HL-60 (cell line): ENCODE measurements at places on chromosomes 7 and 10.

GRCh38 chr7:146528581-146528980 lies 412.0 kb downstream of the CNTNAP2 start:
- DNase-seq, result no peak

GRCh38 chr7:3371601-3372000 lies 70.5 kb downstream of the SDK1 start:
- no peak for DNase-seq

DNA sequence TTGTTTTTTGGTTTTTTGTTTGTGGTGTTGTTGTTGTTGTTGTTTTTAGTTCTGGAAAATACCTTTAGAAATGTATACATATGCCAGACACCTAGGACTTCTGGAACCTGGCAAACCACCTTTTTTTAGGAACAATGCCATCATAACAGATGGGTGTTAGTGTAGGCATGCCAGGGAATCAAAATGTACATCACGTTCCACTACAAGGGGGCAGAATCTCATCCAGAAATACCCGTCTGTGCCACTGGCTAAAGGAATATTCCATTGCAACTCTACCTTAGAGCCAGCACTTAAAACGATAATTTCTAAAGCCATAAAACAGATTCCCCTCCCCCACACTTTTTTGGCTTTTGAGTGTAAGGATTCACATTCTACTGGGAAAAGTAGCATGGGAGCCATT lies 239.8 kb downstream of the ETV1 start:
- no peak for DNase-seq

DNA sequence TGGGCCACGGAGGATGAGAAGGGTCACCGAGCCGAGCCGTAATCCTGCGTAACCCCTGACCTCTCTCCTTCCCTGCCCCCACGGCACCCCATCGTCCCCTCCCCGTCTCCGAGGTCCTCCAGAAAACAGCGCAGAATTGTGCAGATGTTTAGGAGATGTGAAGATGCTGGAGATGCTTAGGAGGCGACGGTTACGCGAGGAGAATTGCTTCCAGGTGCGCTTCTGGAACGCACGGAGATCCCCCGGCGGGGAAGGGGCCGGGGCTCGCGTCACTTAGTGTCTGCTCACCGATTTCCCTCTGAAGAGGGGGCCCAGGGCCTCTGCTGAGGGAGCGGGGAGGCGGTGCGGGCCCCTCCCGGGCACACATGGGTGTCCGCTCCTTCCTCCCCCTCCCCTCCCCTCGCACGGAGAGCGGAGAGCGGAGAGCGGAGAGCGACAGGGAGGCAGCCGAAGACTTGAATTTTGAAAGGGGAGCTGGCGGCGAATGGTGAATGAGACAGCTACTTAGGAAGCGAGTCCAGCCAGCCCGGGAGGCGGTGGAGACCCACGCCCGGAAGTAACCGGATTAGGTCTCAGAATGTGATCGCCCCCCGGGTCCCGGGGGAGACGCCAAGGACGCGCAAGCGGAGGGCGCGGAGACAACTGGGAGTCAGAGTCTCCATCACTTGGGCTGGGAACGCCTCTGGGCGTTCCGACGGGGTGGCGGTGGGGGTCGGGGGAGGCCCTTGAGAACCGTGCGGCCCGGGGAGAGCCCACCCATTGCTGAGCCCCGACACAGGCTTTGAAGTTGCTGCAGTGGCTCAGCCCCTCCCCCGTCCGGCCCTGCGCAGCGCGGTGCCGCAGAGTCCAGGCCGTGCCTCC lies 8.7 kb upstream of the EN2 start:
- DNase-seq, result no peak

DNA sequence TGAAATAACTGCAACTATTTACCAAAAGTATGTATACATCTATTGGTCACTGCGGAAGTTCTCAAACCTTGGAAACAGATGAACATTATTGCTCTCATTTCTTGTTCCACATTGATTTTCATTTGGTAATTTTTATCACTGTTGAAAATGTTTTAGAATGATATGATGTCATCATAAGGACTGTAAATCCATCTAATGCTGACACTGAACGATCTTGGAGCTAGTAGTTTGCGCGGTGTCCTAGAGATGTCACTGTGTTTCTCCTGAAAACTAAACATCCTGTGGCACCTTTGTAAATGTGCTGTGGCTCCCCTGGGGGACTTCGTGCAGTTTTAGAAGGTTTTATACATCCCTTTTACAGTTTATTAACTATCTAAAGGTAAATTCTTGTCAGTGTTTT lies 73.5 kb downstream of the DNAJB9 start:
- DNase-seq, result no peak

GRCh38 chr7:116353647-116354046 lies 143.3 kb downstream of the TES start:
- DNase-seq, result no peak

DNA sequence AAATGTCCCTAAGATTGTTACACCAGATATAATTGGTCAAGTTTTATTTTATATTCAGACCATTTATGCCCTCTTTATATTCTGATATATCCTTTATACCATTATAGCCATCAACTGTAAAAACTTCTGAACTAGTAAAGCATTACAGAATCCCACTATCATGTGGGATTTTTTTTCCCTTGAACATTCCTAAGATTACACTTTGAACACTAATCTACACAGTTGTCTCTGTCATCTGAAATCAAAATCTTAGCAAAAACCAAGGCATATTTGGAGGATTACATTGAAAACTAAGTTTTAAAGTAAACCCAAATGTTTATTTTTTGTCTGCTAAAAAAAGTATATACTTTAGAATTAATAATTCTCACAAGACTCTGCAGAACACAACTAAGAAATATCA lies 116.2 kb upstream of the GPR22 start:
- DNase-seq, result no peak

DNA sequence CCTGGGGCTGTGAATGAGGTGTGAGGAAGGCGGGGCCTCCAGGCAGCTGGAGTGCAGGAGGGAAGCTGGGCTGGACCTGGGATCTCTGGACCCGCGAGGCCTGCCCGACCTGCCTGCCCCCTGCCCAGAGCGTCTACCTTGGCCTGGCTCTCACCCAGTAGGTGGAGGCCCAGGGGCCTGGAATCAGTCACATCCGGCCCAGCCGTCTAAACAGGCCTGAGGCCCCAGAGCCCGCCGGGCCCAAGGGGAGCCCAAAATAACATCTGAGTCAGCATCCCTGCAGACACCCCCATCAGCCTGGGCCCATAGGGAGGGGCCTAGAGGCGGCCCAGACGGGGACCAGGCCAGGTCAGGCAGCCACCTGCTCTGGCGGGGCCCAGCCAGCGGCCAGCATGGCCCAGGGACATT lies 15.1 kb upstream of the ELN start:
- DNase-seq, result no peak

DNA sequence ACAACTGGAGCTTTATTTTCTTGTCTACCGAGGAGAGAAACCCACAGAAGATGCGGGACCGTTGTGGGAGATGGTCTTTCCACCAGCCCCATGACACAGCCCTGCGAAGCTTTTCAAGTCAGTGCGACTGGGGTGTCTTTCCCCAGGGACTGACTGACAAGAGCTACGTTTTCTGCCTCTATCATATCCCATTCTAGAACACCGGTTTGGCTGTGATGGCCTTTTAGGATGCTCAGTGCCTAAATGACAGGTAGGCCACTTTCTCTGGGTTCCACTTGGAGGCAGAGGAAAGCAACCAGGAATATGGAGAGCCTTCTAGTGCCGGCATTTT lies 16.9 kb downstream of the SLC13A4 start:
- DNase-seq, result no peak

GRCh38 chr7:74345970-74346369 lies 56.8 kb downstream of the CLIP2 start:
- DNase-seq, result no peak

DNA sequence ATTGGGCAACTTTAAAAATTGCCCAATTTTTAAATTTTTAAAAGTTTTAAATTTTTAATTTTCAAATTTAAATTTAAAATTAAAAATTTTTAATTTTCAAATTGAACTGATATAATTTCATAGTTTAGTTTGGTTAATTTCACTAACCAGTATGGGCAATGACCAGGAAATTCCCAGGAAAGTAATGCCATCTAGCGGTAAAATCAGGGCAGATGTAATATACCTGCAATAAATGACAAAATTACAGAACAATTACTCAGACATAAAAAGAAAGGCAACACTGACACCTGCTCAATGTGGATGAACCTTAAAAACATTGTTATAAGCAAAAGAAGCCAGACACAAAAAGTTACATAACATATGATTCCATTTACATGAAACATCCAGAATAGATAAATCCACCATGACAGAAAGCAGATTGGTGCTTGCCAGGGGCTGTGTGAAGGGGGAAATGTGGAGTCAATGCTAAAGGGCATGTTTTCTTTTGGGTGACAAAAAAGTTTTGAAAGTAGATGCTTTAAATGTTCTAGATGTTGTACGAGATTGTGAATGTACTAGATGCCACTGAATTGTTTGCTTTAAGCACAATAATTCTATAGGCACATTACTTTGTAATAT lies 28.6 kb upstream of the SLC16A12 start:
- DNase-seq, result peak; percentile 26

DNA sequence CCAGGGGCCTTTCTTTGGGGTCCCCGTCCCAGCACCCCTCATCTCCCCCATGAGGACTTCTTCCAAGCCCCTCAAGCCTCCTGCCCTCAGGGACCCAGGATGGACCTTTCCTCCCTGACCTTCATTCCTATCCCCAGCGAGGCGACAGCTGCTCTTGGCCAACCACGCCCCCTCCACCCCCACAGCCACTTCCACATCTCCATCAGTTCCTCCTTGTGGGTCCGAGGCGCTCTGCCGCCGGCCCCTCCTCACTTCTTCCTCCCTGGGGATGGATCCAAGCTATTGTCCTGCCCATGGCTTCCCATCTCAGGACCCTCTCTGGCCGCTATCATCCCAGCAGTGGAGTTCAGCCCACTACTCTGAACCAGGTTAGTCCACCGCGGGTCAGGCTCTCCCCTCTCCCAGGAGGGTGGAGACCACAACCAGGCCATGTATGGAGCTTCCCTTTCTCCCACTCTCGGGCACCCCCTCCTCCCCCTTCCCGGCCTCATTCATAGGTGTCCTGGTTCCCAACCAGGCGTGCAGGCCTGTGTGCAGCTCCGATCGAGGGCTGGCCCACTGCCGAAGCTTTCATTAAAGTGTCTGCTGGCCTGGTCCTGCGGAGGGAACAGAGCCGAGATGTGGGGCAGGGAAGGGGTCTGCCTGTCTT lies 1.7 kb upstream of the SH2B2 start:
- DNase-seq, result no peak

GRCh38 chr10:15169555-15170401 lies 1.3 kb upstream of the NMT2 start:
- no peak for DNase-seq

- no peak for DNase-seq
These were observed 35.1 kb downstream of the NOC3L start for GRCh38 chr10:94327649-94328048.

GRCh38 chr7:88132725-88133124 lies 87.1 kb downstream of the SRI start:
- DNase-seq, result no peak

DNA sequence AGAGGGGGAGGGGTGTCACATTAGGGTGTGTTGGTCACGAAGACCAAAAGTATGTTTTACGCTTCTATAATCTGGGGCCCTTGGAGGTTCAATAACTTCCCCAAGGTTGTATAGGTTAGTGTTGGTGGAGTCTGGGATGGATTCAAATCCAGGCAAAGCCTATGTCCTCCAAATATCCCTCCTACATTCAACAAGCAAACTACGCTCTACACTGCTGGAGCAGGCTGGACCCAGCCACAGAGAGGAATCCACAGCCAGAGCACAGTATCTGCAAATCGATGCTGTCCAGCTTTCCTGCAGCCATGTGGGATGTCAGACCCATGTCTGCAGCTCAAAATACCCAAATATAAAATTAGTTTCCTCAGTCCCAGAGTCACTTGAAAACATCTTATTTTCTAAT lies 198.0 kb downstream of the COBL start:
- DNase-seq, result no peak

DNA sequence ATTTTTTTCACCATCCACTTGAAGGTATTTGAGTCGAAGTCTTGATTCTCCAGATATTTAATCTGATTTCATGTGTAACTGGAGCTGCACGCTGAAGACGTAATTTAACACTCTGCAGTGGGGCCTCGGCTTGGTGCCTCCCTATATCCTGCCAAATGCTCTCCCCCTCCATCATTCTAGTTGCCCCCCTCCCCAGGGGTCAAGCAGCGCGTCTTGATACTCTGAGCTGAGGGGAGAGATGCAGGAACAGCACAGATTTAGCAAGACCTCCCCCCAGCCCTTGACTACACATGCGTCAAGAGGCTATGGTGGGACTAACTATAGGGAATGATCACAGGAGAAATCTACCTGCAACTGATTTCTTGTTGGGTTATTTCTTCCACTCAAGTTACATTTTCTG lies 85.8 kb downstream of the PRPF18 start:
- DNase-seq, result no peak

DNA sequence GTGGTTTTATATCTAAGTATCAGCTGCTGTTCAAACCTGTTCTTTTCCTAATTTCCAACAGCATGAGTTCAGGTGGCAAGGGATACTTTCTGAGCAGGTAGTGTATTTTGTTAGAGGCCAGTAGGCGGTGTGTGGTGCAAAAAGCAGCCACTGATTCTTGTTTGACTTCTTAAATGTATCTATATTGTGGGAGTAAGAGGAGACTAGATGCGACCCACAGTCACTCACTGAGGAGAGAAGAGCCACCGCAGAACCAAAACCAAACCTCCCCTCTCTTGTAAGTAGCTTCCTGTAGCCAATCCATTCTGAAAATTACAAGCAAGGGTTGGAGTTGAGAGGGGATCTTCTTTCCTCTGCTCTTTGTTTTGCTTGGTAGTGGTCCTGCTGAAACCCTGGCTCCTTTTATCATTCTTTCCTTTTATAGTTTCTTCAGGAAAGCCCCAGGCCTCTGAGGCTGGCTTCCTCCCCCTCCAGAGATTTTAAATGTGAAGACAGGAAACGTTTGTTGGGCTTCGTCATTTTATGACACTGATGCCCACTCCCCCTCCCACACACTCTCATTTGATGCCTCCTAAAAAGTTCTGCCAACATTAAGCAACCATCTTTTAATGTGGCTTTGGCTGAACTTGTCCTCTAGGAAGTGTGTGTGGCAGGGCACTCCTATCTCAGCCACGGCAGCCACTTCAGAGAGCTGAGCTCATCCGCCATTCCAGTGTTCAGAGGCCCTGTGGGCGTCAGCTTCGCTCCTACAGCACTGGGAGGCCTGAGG lies 566.0 kb downstream of the SUGCT start:
- DNase-seq, result no peak

- no peak for DNase-seq
These were observed 99.5 kb downstream of the CAMK1D start for GRCh38 chr10:12448729-12449391.

- peak; percentile 13 for DNase-seq
These were observed 168.4 kb upstream of the IMMP2L start for GRCh38 chr7:111730476-111731300.
